ENCODE measurements at places on chromosomes 12 and 14.
A peak's percentile ranks its signal among the peaks of the same experiment; 100 is the strongest.

DNA sequence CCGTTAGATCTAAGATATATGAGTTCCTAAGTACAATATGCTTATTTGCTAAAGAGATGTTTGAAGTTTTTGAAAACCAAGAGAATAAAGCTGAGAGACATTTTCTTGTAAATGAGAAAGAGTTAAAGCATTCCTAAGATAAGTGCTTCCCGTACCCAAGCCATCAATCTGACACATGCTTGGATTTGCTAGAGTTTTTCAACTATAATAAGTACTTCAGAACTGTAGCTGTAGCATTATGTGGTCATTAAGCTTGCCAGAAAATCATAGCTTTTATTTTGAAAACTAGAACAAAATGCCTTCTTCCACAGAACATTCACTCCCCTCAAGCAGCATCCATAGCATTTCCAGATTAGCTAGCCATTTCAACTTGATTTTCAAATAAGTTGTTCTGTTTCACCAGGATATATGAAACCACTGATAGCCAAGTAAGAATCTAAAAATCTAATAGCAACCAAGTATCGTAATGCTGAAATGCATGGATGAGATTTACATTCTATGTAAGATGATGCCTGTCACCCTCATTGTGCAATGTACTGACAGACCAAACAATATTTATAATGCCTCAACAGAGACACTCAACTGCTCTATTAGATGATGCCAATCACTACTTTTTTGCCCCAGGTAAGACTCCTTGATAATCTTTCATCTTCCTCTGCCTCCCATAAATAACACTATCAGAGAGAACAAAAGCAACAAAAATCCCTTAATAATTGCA, 8.0 kb downstream of the SNW1 start:
- DNase-seq: no peak

GRCh38 chr12:66491853-66492252, 187.0 kb downstream of the GRIP1 start:
- DNase-seq: no peak

DNA sequence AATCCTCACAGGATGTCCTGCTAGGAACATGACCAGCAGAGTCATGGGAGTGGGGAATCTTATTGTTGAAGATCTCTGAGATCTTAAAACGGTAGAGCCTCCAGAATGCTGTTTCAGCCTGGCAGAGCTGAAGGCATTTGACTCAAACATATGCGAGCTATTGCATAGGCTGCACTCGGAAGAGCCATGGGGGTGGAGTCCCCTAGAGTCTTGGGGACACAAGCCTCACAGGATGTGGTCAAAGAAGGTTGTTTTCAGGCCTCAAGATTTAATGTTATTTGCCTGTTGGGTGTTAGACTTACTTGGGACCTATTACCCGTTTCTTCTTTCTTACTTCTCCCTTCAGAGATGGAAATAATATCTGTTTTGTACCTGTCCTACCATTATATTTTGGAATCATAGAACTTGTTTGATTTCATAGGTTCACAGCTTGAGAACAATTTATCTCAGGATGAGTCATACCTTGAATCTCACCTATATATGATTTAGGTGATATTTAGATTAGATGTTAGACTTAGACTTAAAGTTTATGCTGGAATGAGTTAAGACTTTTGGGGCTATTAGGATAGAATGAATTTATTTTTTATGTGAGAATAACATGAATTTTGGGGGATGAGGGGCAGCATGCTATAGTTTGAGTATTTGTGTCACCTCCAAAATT, 172.2 kb upstream of the ATP2B1 start:
- no peak for DNase-seq

DNA sequence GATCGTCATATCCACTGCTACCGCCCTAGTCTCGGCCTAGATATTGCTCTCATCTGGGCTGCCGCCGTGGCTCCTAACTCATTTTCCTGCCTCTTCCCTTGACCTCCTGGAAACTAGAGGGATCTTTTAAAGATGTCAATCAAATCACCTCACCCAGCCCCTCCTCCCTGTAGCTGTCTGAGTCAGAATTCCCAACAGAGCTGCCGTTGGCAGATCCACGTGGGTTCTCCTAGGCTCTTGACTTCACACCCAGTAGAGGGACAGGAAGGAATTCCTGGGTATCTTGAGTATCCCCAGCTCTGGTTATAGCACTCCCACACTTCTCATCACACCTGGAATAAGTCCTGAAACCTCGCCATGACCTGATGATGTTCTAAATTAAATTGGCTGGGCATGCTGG, 11.9 kb downstream of the TGFB3 start:
- DNase-seq: no peak

DNA sequence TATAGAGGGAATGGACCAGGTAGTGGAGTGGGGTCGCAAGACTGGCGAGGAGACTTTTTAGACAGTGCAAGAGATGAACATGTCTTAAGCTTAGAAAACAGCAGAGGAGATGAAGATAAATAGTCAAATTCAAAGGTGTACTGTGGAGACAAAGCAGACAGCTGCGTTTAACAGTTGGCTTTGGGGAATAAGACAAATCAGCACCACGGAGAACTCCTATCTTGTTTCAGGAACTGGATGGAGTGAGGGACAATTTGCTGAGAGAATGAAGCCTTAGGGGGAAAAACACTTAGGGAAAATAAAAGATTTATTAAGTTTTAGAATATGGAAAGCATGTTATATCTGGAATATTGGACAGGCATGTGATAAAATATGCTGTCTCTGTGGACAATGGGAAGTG, 458.8 kb downstream of the GLT1D1 start:
- DNase-seq: no peak

DNA sequence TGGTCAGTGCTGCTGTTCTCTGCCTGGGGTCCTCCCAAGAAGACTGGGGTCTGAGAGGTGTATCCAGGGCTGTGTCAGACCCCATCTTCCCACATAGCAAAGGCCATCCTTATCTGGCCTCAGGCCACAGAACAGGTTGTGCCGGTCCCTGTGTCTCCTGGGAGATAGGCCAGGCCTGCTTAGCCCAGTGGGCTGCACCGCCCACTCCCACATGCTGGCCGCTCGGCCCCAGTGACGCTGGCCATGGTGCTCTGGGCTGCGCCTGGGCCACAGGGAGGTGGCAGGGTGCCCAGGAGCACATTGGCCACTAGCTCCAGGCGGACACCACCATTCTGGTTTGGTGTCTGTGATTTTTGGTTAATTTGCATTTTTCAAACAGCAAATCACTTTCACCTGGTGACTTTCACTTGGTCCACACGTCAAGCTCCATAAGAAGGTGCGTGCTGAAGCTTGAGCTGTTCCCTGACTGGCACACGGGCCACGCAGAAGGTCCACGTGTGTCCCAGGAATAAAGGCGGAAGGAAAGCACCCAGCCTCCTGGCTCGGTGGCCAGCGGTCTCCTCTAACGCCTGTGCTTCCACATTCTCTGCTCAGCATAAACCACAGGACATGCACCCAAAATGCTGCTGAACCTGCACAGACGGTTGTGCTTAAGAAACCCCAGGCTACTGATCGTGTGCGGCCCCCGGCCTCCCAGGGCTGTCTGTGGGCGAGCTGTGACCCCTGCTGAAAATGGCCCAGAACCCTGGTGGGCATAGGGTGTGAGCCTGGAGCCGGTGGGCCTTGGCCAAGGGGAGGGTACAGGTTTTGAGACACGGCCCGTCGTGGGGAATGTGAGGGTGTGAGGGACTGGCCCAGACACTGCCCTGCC, 4.6 kb downstream of the FBRSL1 start:
- no peak for DNase-seq

DNA sequence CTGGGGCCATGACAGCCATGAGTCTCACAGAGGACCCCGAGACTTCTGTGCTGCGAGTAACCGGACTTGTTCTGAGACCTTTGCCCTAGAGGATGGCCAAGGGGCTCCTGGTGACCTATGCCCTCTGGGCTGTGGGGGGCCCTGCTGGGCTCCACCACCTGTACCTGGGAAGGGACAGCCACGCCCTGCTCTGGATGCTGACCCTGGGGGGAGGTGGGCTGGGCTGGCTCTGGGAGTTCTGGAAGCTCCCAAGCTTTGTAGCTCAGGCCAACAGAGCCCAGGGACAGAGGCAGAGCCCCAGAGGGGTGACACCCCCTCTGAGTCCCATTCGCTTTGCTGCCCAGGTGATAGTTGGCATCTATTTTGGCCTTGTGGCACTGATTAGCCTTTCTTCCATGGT, 2.1 kb downstream of the DNAJC22 start:
- no peak for DNase-seq

GRCh38 chr12:124750787-124751471, 112.7 kb downstream of the SCARB1 start:
- peak; percentile 19 for DNase-seq

Measured in NCI-H524 treated with DMSO at 0.1 percent for 48 hours (cell line).